ENCODE measurements at places on chromosomes 1 and 21. TPM values are rescaled to one million over a fixed set of nuclear protein-coding genes. Genes with fewer than 3 reads are reported as not detected.

DNA sequence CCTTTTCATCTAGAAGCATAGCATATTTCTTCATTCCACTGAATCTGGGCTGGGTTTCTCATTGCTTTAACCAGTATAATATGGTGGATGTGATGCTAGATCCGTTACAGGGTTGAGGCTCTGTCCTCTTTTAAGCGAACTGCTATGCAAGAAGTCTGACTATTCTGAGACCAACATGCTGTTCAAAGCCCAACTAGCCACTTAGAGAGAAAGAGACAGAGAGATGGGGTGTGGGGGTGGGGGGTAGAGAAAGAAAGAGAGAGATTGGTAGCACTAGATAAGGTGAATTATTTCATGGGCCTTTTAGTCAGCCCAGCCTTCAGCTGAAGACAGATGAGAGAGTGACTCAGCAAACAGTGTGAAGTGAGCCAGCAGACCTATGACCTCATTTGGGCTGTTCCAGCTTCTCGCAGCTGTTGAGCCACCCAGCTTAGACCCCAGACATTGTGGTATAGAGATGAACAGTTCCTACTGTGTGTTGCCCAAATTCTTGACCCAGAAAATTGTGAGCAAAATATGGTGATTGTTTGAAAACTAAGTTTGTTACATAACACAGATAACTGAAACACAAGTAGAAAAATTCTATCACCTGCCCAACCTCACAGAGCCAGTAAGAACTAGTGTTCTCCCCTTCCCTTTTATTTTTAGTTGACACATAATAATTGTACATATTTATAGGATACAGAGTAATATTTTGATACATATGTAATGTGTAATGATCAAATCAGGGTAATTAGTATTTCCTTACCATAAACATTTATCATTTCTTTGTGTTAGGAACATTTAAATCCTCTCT lies 40.7 kb upstream of the PRKACB start:
- H3K27me3 ChIP-seq: no peaks in the 10 kb centered on the region
- H3K27ac ChIP-seq: peak overlapping the region; percentile 30
- H3K36me3 ChIP-seq: no peaks in the 10 kb centered on the region
- H3K4me1 ChIP-seq: peaks cover 13% of the 10 kb centered on the region
- H3K4me3 ChIP-seq: no peak overlapping the region

PTAFR gene
- total RNA-seq: 1.2 TPM

DNA sequence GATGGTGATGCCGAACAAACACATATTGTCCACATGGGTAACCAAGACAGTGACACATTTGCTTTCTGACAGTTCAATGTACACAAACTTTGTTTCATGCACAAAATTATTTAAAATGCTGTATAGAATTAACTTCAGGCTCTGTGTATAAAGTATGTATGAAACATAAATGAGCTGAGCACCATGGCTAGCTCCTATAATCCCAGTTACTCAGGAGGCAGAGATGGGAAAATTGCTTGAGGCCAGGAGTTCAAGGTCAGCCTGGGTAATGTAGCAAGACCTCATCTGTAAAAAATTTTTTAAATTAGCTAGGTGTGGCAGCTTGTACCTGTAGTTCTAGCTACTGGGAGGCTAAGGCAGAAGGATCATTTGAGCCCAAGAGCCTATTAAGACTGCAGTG lies 19.2 kb upstream of the RC3H1 start:
- H3K4me1 ChIP-seq: no peaks in the 10 kb centered on the region
- H3K36me3 ChIP-seq: no peaks in the 10 kb centered on the region
- DNase-seq: no peak
- H3K4me3 ChIP-seq: no peak overlapping the region

DNA sequence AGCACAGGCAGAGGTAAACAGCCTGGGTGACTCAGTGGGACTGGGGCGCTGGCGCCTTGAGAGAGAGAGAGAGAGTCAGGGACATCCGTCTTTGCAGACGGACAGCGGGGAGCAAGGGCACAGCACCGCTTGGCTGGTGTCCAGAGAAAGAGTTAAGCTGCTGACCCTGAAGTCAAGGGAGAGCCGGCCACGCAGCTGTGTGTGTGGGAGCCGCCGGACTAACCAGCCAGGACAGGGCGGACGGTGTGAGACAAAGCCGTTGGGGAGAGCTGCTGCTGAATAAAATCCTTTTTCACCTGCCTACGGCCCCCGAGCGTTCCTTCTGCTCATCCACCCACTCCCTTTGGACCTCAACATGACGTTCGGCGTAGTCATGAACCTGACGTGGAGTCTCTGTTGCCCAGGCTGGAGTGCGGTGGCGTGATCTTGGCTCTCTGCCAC lies 14.5 kb downstream of the CFAP74 start:
- H3K4me1 ChIP-seq: no peaks in the 10 kb centered on the region
- no peaks in the 10 kb centered on the region for H3K36me3 ChIP-seq
- peak overlapping the region; percentile 46 for H3K27ac ChIP-seq
- H3K27me3 ChIP-seq: peaks cover 5% of the 10 kb centered on the region
- peak; percentile 38 for DNase-seq

DNA sequence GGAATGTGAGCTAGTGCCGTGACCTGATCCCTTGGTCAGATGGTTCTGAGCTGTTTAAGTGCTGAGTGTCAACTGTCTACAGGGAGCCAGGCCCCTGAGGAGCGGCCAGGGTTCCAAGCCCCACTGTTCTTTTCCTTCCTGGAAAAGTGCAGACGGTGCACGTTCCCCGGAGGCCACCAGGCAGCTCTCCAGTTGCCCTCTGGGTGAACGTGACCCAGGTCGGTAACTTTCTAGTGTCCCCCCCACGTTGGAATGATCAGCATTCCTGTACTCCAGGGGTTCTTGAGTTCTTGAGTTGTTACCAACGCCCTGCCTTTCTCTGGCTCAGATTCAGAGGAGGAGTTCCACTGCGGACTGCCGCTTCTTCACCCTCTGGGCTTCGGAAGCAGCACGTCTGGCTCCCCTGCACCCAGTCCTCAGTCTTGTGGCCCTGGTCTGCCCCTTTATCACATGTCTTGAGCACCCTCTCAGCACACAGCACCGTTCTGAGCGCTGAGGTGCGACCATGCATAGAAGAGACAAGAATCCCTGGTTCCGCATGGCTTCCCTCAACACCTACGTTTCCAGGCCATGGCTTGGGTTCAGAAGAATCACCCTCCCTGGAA lies 131.5 kb downstream of the DHRS3 start:
- DNase-seq: peak; percentile 85
- H3K27ac ChIP-seq: peak overlapping the region; percentile 75
- H3K36me3 ChIP-seq: peaks cover 7% of the 10 kb centered on the region
- peaks cover 32% of the 10 kb centered on the region for H3K4me1 ChIP-seq
- no peaks in the 10 kb centered on the region for H3K27me3 ChIP-seq

DNA sequence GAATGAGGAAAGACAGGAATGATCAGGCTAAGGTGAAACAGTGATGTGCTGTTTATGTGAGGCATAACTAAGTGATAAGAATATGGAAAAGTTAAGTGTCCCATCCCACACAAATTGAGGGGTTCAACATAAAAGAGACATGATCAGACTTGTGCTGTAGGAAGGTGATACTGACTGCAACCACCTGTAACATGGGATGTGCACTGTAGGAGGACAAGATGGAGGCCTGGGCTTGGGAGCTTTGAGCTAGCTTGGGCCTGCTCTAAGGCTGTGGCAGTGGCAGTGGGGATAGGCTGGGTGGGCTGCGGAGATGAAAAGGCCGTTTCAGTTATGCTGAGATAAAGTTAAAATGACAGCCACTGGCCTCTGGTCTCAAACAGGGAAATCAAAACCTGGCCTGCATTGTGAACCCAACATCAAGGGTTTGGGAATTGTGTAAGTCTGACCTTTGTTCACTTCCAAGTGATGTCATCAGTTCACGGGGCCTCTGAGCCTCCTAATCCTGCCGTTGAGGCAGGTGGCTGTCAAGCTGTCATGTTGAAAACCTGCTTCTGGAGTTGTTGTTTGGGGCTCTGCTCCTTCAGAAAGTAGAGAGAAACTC lies 61.2 kb upstream of the TENT5C start:
- no peak for DNase-seq
- H3K4me1 ChIP-seq: peaks cover 10% of the 10 kb centered on the region
- no peak overlapping the region for H3K4me3 ChIP-seq
- no peaks in the 10 kb centered on the region for H3K36me3 ChIP-seq

DNA sequence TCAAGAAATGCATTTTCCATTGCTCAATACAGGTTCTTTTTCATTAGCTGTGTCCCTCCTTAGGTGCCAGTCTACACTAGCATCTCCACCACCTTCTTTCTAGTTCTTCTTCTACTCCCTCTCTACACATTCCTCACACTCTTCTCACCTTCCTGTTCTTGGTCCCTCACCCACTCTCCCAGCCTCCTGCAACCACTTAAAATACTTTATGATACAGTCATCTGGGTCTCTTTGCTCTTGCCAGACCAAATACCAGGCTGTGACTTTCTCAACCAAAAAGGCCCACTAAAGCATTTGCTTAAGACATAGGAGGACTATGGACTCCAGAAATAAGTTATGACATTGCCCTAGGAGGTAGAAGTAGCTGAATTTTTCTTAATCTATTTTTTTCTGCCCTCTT lies 35.1 kb downstream of the PIGM start:
- no peak overlapping the region for H3K27ac ChIP-seq
- no peaks in the 10 kb centered on the region for H3K4me1 ChIP-seq
- H3K27me3 ChIP-seq: no peaks in the 10 kb centered on the region
- no peak for DNase-seq
- H3K4me3 ChIP-seq: no peak overlapping the region

DNA sequence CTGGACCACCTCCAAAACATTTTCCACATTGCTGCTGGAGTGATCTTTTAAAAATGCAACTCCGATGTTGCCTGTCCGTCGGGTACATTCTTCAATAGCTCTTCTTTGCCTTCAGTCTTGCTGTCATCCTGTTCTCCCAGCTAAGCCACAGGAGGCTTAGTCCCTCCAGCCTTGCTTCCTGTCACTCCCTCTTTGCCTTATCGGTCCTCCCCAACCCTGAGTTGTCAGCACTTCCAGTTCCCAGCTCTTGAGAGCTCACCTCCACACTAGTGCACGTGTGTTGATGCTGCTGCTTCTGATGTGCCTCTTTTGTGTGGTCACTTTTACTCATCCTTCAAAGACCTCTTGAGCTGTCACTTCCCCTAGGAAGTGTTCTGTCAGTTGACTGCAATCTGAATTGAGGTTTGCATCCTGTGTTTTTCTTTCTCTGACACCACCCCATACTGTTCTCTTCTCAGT lies 15.3 kb downstream of the UCK2 start:
- H3K27ac ChIP-seq: peak overlapping the region; percentile 77
- H3K36me3 ChIP-seq: no peaks in the 10 kb centered on the region
- no peaks in the 10 kb centered on the region for H3K27me3 ChIP-seq
- no peak overlapping the region for H3K4me3 ChIP-seq
- H3K4me1 ChIP-seq: peaks cover 52% of the 10 kb centered on the region

- no peaks in the 10 kb centered on the region for H3K27me3 ChIP-seq
- no peak overlapping the region for H3K27ac ChIP-seq
- DNase-seq: no peak
- H3K36me3 ChIP-seq: no peaks in the 10 kb centered on the region
- H3K4me3 ChIP-seq: no peak overlapping the region
These were observed 87.0 kb upstream of the ZC3H11B start for GRCh38 chr1:219699870-219700269.

GRCh38 chr1:201251411-201251810 lies 31.9 kb upstream of the PKP1 start:
- DNase-seq: no peak
- H3K27ac ChIP-seq: no peak overlapping the region
- H3K4me3 ChIP-seq: no peak overlapping the region
- no peaks in the 10 kb centered on the region for H3K27me3 ChIP-seq
- no peaks in the 10 kb centered on the region for H3K36me3 ChIP-seq
- no peaks in the 10 kb centered on the region for H3K4me1 ChIP-seq

SPRR3 gene
- 1.1 TPM for total RNA-seq

- no peak overlapping the region for H3K27ac ChIP-seq
- DNase-seq: no peak
- peaks cover 97% of the 10 kb centered on the region for H3K36me3 ChIP-seq
- no peaks in the 10 kb centered on the region for H3K4me1 ChIP-seq
- no peaks in the 10 kb centered on the region for H3K27me3 ChIP-seq
These were observed 21.2 kb downstream of the MCM3AP start for GRCh38 chr21:46264046-46264689.

- no peak overlapping the region for H3K27ac ChIP-seq
- H3K36me3 ChIP-seq: no peaks in the 10 kb centered on the region
- no peak overlapping the region for H3K4me3 ChIP-seq
- no peaks in the 10 kb centered on the region for H3K27me3 ChIP-seq
These were observed 118.1 kb downstream of the SPSB1 start for GRCh38 chr1:9410737-9411297.

KRTAP25-1 gene
- not detected for total RNA-seq

- no peaks in the 10 kb centered on the region for H3K36me3 ChIP-seq
- peak; percentile 60 for DNase-seq
- no peak overlapping the region for H3K27ac ChIP-seq
- no peaks in the 10 kb centered on the region for H3K4me1 ChIP-seq
- H3K27me3 ChIP-seq: no peaks in the 10 kb centered on the region
These were observed 4.5 kb downstream of the PLA2G2A start for GRCh38 chr1:19974822-19975416.

SHISAL2A gene
- total RNA-seq: 0.61 TPM

- no peaks in the 10 kb centered on the region for H3K27me3 ChIP-seq
- no peaks in the 10 kb centered on the region for H3K36me3 ChIP-seq
- DNase-seq: no peak
These were observed 98.5 kb downstream of the RERE start for GRCh38 chr1:8718850-8719361.

GRCh38 chr1:15001317-15001915 lies 152.1 kb upstream of the TMEM51 start:
- peaks cover 3% of the 10 kb centered on the region for H3K27me3 ChIP-seq
- H3K36me3 ChIP-seq: no peaks in the 10 kb centered on the region
- no peaks in the 10 kb centered on the region for H3K4me1 ChIP-seq
- no peak overlapping the region for H3K27ac ChIP-seq
- DNase-seq: no peak
- H3K4me3 ChIP-seq: no peak overlapping the region

DNA sequence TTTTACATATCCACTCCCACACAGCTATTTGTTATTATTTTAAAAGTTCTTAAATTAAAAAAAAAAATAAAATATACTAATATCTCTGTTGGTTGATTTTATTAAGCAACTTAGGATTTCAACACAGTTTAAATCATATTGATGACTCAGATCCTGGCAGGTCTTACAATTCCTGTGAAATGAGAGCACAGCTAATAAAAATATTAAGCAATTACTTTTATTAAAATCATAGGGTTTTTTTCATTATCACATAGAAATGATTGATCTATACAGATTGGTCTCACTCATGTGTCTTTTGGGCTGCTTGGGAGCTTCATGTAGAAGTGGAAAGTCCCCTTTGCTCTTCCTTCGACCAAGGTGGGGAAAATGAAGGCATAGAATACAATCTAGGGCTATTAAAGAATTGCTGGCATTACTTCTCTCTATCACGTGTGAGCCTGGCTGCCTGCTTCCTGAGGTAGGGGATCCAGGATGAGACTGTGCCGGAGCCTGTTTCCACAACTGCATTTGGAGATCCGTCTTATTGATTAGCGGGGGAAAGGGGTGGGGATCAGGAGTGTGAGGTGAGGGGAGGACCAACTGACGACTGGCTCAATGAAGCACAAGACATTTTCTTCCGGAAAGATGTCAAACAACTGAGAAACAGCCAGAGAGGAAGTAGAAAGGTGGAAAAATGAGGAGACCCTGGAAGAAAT lies 858.0 kb downstream of the USP25 start:
- no peaks in the 10 kb centered on the region for H3K27me3 ChIP-seq
- H3K4me1 ChIP-seq: peaks cover 19% of the 10 kb centered on the region
- no peak for DNase-seq
- peak overlapping the region; percentile 87 for H3K27ac ChIP-seq
- no peaks in the 10 kb centered on the region for H3K36me3 ChIP-seq

GRCh38 chr1:28926629-28927265 lies 12.4 kb downstream of the EPB41 start:
- H3K4me1 ChIP-seq: peaks cover 29% of the 10 kb centered on the region
- H3K36me3 ChIP-seq: no peaks in the 10 kb centered on the region
- no peak for DNase-seq
- H3K4me3 ChIP-seq: peak overlapping the region; percentile 5
- peak overlapping the region; percentile 36 for H3K27ac ChIP-seq

All from psoas muscle (tissue), 8 donors.